ENCODE measurements at places on chromosomes 11 and 22.

DNA sequence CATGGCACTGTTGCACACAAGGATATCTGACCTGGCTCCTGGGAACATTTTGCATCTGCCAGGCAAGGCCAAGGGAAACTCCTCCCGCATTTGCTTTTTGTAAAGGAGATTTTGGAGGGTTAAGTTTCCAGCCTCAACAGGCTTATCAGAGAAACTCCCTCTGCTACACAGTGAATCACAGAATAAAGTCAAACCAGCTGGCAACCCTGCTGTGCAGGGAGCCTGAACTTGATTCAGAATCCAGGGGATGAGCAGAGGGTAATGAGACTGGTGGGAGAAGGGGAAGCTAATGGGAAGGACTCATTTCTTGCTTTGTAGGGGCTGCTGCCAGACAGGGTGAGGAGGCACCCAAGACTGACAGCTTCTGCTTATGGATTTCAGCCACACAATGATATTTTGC lies 185.3 kb upstream of the ISX start:
- no peak for DNase-seq

GRCh38 chr11:131229221-131229620 lies 141.2 kb upstream of the NTM start:
- no peak for DNase-seq

DNA sequence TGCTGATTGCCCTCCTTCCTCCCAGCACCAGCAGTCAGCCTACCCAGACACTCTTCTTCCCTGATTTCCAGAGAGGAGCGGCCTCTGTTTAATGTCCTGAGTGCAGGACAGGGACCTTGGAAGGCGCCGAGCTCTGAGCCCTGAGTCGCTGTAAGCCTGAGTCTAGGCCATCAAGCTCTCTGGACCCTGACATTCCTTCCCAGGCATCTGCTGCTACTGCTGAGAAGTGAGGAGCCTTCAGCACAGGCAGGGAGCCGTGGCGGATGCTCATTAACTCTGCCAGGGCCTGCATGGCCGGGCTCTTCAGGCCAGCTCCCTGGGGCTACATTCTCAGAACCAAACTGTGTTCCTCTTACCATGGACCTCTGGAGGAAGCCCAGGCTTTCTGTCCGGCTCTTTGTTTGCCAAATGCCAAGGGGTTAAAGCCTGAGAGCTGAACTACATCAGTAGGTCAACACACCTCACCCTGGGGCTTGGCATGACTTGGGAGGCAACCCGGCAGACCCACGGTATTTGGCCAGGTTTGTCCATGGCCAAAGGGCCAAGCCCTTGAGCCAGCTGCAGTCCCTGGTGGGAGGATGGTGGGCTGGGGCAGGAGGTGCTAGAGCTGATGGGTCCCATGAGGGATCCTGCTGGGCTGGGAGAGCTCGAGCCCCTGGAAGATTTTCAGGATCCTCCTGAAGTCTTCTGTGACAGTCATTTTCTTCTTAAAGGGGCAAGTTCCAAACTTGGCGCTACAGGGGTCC lies 721.4 kb downstream of the BRD1 start:
- DNase-seq, result no peak

DNA sequence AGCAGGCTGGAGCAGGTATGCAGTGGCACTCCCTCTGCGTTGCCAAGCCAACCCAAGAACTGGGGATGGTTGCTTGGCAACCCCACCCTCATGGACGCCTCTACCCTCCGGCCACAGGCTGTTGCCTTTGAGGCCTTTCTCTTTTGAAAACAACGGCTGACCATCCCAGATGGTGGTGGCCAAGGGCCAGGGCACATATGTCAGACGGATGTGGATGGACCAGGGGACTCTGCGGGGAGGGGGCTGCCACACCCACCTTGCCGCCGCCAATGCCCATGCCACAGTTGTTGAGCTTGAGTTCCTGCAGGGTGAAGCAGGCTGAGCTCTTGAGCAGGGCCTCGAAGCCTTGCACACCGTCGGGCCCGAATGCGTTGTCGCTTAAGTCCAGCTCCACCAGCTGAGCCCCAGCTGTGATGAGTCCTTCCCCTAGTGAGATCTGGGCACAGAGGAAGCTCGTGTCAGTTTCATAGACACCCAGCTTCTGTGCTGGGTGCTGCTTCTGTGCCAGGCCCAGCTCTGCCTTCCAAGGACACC lies 21.5 kb downstream of the RANGAP1 start:
- DNase-seq, result no peak

DNA sequence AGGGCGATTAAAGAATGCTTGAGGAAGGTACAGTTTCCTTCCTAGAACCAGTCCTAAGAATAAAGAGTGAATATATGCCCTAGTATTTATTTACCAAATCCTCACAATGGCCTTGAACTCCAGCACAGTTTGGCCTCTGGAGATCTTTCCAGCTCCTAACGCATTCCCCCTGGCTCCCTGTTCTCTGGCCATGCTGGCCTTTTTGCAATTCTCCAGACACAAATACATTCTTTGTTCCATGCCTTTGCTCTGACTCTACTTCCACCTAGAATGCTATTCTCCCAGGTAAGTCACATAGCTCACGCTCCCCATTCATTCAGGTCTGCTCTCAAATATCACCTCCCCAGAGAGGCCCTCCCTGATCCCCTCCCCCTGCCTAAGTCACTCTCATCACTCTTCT lies 3.7 kb upstream of the DGKZ start:
- no peak for DNase-seq

- DNase-seq, result no peak
Measured at GRCh38 chr11:123853038-123853437, 32.4 kb downstream of the TMEM225 start.

- no peak for DNase-seq
Measured at GRCh38 chr22:33472462-33473344, 414.5 kb upstream of the SYN3 start.

- no peak for DNase-seq
Measured at GRCh38 chr11:129282634-129283033, 90.5 kb upstream of the ARHGAP32 start.

GRCh38 chr22:42655693-42656092 lies 6.5 kb upstream of the CYB5R3 start:
- DNase-seq, result no peak

GRCh38 chr11:118640332-118641154 lies 33.1 kb downstream of the PHLDB1 start:
- DNase-seq, result no peak
